Activated CD4-positive, alpha-beta T cell treated with anti-CD3 and anti-CD28 coated beads, Interleukin-2, amount 50 U/mL, for 48 hours (primary cell): ENCODE measurements at places on chromosomes 1 and 21.
A peak's percentile ranks its signal among the peaks of the same experiment; 100 is the strongest.

DNA sequence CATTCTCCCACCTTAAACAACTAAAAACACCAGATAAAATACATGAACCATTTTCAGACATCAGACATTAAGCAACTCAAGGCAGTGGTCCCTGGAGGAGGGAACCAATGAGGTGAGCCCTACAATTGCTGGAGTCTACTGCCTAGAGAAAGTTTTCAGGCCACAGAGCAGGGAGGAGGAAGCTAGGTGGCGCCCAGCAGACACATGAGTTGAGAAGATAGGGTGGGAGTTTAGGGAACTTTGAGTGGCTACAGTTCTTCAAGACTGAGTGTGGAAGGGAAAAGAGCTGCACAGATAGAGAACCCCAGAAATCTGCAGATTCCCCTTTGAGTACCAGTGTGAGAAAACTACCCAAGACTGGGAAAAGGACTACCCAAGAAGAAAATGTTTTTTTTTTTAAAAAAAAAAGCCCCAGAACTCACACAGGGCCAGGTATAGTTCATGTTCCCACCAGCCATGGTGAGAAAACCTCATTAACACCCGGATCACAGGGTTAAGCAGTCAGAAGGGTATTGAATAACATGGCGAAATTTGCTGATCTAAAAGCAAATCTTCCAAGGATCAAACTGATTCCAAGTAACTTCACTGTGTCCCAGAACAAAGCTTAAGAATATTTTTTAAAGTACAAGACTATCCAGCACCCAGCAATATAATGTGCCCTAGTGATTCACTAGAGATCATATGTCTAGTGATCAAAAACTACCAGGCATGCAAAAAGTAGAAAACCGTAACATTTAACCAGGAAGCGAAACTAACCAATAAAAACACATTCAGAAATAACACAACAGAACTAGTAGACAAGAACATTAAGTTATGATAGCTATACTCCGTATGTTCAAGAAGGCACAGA is 12.0 kb downstream of the ALDH9A1 start:
- DNase-seq, result no peak

- DNase-seq, result no peak
Measured at GRCh38 chr21:43721206-43721605, 2.3 kb downstream of the PDXK start.

DNA sequence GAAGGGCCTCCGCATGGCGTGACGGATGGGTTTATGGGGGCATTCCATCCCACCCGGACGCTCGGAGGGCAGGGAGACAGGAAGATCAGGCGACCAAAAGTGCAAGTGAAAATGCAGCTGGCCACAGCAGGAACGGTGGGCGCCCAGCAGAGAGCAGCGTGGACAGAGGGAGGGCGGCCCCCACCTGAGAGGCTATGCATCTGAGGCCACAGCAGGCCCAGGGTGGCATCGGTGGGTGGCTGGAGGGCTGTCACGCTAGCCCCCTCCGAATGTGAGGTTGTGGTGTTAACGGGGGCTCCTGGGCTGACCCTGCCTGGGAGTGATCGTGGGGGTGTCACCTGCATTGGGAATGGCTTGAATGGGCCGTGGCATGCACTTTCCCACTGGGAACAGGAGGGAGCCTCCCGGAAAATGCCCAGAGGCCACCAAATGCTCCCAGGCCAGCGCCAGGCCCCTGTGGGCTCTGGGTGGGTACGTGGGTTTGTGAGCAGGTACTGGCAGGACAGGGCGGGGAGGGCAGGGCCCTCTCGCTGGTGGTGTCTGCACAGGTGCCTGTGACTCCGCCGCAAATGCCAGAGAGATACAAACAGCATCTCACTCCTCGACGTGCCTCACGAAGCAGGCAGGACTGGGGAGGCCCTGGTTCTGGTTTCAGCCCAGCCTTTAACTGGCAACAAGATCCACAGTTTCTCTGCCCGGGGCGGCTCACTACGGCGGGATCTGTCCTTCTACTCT is 172.8 kb downstream of the PRDM16 start:
- DNase-seq, result no peak

DNA sequence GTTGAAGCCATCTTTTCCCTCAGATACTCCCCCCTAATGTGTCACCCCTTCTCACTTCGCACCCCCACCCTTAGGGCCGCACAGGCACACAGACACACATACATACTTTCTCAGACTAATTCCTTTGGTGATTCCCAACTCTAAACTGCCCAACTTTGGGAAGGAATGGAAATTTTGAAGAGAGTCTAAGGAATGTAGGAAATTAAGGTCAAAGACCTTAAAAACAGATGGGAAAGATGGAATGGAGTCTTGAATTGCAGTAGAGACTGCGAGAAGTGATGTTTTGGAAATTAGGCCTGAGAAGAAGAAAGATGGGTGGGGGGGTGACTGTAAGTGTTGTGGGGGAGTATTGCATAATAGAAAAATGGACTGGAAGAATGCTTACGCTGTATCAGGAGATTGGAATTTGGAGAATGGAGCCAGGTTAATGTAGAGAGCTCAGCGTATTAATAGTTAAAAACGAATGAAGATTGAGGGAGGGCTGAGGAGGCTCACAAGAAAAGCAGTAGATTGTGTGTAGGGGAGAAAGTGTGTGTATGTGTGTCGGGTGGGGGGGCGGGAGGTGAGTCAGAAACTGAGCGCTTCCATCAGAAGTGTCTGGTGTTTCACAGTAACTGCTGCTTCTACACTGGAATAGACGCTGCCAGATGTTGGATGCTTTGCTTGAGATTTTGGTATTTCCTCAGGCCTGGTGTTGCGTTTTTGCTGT is 1.7 kb downstream of the PIP5K1A start:
- peak; percentile 26 for DNase-seq
